ENCODE measurements at places on chromosomes 1 and 21.

- DNase-seq: no peak
- H3K4me3 ChIP-seq: no peak overlapping the region
- H3K4me1 ChIP-seq: no peaks in the 10 kb centered on the region
- H3K27me3 ChIP-seq: no peaks in the 10 kb centered on the region
Measured at GRCh38 chr21:16159213-16159970, 429.6 kb downstream of the USP25 start.

GRCh38 chr1:153400244-153400643 is 9.4 kb upstream of the S100A8 start:
- H3K27me3 ChIP-seq: no peaks in the 10 kb centered on the region
- no peaks in the 10 kb centered on the region for H3K4me1 ChIP-seq
- no peak for DNase-seq
- no peak overlapping the region for H3K27ac ChIP-seq
- no peak overlapping the region for H3K4me3 ChIP-seq
- H3K36me3 ChIP-seq: no peaks in the 10 kb centered on the region

- no peak for DNase-seq
- H3K4me3 ChIP-seq: no peak overlapping the region
- peaks cover 42% of the 10 kb centered on the region for H3K36me3 ChIP-seq
- H3K27ac ChIP-seq: no peak overlapping the region
- H3K4me1 ChIP-seq: no peaks in the 10 kb centered on the region
- no peaks in the 10 kb centered on the region for H3K27me3 ChIP-seq
Measured at GRCh38 chr1:39485046-39485803, 6.2 kb upstream of the BMP8A start.

DNA sequence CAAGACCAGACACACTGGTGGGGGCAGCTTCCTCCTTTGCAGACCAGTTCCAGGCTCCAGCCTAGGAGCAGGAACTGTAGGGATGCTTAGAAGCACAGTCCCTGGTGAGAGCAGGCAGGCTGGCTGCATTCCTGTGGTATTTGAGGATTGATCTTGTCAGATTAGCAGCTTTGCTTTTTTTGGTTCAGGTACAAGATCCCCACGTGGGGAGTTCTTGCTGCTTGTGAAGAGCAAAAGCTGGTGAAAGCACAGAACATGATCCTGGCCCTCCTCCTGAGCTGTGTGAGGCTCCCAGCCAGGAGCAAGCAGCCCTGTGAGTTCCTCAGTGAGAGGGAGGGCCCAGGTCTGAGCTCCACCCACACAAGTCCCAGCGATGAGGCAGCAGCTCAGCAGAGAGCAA is 75.3 kb upstream of the ARTN start:
- H3K4me3 ChIP-seq: no peak overlapping the region
- H3K36me3 ChIP-seq: no peaks in the 10 kb centered on the region
- no peak overlapping the region for H3K27ac ChIP-seq
- DNase-seq: no peak

DNA sequence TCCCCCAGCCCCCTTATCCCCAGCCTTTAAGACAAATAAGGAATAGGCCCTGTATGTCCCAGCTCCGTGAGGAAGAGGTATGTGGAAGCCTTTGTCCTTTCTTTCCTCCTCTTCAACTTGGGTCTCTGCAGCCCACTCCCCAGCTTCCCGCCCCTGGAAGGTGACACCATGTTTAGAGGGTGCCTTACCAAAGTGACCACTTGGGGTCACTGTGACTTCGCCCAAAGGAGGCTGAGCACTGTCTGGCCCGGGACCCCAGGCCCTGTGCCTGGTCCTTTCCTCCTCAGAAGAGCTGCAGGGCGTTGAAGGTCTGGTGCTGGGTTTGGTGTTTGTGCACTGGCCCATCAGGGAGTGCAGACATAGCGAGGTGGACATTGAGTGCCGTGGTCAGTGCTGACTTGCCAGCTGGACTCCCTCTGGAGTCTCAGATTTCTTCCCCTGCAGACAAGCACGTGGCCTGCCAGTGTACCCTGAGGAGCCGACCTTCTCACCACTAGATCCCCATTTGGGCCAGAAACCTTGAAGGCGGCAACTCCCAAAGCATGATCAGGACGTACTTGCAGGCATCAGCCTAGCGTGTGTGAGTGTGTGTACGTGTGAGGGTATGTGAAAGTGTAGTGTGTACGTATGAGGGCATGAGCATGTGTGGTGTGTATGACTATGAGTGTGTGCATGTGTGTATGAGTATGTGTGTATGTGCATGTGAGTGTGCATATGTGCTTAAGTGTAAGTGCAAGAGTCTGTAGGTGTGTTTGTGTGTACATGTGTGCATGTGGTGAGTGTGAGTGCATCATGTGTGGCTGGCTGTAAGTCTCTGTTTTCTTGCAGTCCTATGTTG is 181.4 kb upstream of the KIAA0040 start:
- H3K4me1 ChIP-seq: no peaks in the 10 kb centered on the region
- no peak overlapping the region for H3K4me3 ChIP-seq
- H3K36me3 ChIP-seq: no peaks in the 10 kb centered on the region

DNA sequence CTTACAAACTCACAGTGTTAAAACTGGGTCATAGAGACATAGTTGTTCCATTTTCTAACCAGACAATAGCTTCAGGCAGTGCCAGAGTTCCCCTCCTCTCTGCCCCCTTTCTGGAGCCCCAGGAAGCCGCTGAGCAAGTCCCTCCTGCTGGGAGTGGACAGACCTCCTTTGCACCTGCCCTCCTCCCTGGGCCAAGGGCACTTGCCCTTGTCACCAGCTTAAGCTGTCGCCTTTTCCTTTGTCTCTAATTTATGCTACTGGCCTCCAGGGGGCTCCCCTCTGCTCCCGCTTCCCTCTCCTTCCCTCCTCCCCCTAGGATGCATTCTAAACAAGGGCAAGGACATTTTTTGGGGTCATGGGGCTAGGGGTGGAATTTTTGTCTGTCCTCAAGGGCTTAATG is 182.4 kb downstream of the MIS18A start:
- H3K36me3 ChIP-seq: no peaks in the 10 kb centered on the region
- H3K27ac ChIP-seq: no peak overlapping the region
- DNase-seq: no peak
- H3K4me1 ChIP-seq: no peaks in the 10 kb centered on the region

DNA sequence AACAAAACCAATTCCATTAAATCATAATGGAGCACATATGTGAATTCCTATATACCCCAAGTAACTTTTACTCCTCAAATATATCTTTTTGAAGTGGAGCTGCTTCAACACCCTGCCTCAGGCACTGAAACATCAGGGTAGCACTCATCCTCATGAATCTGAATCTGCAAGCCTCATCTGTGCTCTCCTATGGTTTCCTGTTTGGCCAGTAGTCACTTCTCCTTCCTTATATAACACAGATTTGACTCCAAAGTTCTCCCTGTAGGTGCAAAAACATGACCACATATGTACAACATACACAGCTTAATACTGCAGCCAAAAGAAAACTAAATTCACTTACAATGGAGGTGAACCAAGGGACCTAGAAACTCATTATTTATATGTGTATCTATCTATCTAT is 7.2 kb downstream of the TRIT1 start:
- H3K36me3 ChIP-seq: no peaks in the 10 kb centered on the region
- no peaks in the 10 kb centered on the region for H3K27me3 ChIP-seq
- H3K27ac ChIP-seq: no peak overlapping the region
- H3K4me1 ChIP-seq: peaks cover 4% of the 10 kb centered on the region

DNA sequence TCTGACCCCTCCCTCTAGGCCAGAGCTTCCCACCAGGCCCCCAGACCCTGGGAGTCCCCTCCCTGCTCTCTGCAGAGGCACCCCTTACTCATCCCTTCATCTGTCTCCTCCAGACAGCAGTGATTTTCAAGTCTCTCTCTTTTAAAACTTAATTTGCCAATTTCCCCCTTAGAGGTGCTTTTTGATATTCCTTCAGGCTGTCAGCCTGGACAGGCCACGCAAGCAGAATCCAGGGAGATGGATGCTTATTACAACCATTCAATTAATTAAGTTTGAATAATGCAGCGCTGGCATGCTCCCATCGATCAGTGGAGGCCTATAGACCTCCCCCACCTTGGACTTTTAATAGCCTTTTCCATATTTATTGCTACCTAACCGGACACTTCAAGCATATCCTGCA is 6.2 kb downstream of the CAMK2N1 start:
- no peak overlapping the region for H3K27ac ChIP-seq
- H3K27me3 ChIP-seq: peaks cover 51% of the 10 kb centered on the region
- H3K36me3 ChIP-seq: no peaks in the 10 kb centered on the region
- H3K4me3 ChIP-seq: no peak overlapping the region
- no peak for DNase-seq

GRCh38 chr1:1569341-1569740 is 5.3 kb downstream of the SSU72 start:
- peaks cover 46% of the 10 kb centered on the region for H3K4me1 ChIP-seq
- H3K4me3 ChIP-seq: no peak overlapping the region
- DNase-seq: no peak
- H3K27ac ChIP-seq: no peak overlapping the region
- H3K36me3 ChIP-seq: peaks cover 19% of the 10 kb centered on the region

GRCh38 chr21:24276204-24276603 is 1331.1 kb downstream of the MRPL39 start:
- no peak overlapping the region for H3K4me3 ChIP-seq
- H3K36me3 ChIP-seq: no peaks in the 10 kb centered on the region
- no peaks in the 10 kb centered on the region for H3K27me3 ChIP-seq
- no peak for DNase-seq
- H3K4me1 ChIP-seq: no peaks in the 10 kb centered on the region

DNA sequence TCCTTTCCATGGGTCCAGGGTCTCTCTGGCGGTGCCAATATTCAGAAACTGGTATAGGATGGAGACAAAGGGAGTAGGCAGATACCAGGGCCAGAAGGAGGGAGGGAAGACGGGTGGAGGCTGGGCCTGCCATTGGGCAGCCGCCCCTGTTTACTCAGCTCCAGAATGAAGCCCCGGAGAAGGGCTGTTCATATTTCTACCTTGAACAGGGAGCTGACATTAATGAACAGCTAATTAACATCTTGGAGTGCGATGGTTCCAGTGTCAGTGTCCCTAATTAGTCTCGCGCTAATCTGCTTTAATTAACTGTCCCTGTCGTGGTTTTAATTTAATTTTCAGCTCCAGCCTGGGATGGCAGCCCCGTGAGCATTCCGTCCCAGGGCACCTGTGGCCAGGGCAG is 113.8 kb downstream of the EPHB2 start:
- no peak overlapping the region for H3K27ac ChIP-seq
- no peak for DNase-seq
- no peaks in the 10 kb centered on the region for H3K36me3 ChIP-seq
- no peaks in the 10 kb centered on the region for H3K4me1 ChIP-seq
- no peak overlapping the region for H3K4me3 ChIP-seq
- peaks cover under 1% of the 10 kb centered on the region for H3K27me3 ChIP-seq

- no peak overlapping the region for H3K27ac ChIP-seq
- no peak overlapping the region for H3K4me3 ChIP-seq
- no peaks in the 10 kb centered on the region for H3K27me3 ChIP-seq
- peaks cover 10% of the 10 kb centered on the region for H3K4me1 ChIP-seq
Measured at GRCh38 chr1:85280636-85281035, 4.2 kb upstream of the BCL10 start.

GRCh38 chr1:246274186-246274585 is 232.9 kb downstream of the SMYD3 start:
- H3K27ac ChIP-seq: no peak overlapping the region
- H3K27me3 ChIP-seq: no peaks in the 10 kb centered on the region
- no peaks in the 10 kb centered on the region for H3K36me3 ChIP-seq

DNA sequence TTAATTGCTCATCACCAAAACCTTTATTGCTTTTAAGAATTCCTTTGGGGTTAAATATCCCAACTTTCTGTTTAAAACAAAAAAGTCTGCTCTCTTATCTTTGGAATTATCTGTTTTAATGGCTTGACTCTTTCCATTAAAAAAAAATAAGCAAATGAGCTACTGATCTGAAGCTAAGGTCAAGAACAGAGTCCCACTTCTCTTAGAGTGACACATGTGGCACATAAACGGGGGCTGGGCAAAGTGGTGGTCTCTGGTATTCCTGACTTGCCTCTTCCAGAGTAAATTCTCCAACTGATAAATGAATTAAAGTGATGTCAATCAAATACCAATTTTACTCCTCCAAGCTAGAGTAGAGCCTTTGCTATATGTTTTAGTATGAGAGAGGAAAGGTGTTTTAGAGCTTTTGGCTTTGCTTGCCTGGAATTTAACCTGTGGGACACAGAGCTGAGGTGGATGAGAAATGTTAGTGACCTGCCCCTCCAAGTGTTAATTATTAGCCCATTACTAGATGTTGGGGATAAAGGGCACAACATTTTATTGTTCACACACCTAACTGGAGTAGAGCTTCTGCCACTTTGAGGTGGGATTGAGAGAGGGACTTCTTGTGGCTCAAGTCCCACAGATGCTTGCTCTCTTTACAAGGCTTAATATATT is 864.0 kb downstream of the LRRIQ3 start:
- no peaks in the 10 kb centered on the region for H3K36me3 ChIP-seq
- H3K27ac ChIP-seq: no peak overlapping the region
- no peaks in the 10 kb centered on the region for H3K4me1 ChIP-seq
- H3K4me3 ChIP-seq: no peak overlapping the region
- no peaks in the 10 kb centered on the region for H3K27me3 ChIP-seq
- no peak for DNase-seq

GRCh38 chr1:40392221-40392620 is 18.7 kb downstream of the SMAP2 start:
- peaks cover 4% of the 10 kb centered on the region for H3K36me3 ChIP-seq
- H3K27ac ChIP-seq: no peak overlapping the region
- no peak for DNase-seq
- H3K27me3 ChIP-seq: no peaks in the 10 kb centered on the region
- peaks cover 95% of the 10 kb centered on the region for H3K4me1 ChIP-seq

DNA sequence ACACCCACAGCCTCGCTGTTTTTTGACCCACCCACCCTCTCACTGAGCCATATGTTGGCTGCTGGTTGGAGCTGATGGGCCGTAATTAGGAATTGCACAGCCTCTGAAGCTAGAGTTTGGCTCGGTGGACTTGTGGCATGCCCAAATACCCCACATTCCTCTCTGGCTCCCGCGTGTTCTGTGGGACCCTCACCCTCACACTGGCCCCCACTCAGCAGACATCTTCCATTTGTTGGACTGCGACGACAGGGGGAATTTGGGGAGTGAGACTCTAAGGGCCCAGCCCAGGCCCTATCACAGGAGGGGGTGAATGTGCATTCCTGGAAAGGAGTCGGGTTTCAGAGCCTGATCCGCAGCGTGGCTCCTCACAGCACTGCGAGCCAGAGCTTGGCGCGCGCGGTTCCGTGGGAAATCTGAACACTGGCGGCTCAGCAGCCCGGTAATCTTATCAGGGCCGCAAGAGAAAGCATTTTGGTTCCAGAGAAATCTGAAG is 5.2 kb downstream of the RCSD1 start:
- peaks cover 32% of the 10 kb centered on the region for H3K36me3 ChIP-seq
- H3K4me1 ChIP-seq: peaks cover 82% of the 10 kb centered on the region
- peak overlapping the region; percentile 1 for H3K4me3 ChIP-seq
- no peaks in the 10 kb centered on the region for H3K27me3 ChIP-seq
- DNase-seq: no peak

GRCh38 chr1:194908643-194909042 is 1699.6 kb downstream of the KCNT2 start:
- H3K27me3 ChIP-seq: no peaks in the 10 kb centered on the region
- no peak for DNase-seq
- H3K27ac ChIP-seq: no peak overlapping the region
- no peak overlapping the region for H3K4me3 ChIP-seq

Data from CD8-positive, alpha-beta memory T cell (primary cell).